ENCODE measurements at places on chromosomes 7 and 10. TPM values are rescaled to one million over a fixed set of nuclear protein-coding genes. Genes with fewer than 3 reads are reported as not detected.

DNA sequence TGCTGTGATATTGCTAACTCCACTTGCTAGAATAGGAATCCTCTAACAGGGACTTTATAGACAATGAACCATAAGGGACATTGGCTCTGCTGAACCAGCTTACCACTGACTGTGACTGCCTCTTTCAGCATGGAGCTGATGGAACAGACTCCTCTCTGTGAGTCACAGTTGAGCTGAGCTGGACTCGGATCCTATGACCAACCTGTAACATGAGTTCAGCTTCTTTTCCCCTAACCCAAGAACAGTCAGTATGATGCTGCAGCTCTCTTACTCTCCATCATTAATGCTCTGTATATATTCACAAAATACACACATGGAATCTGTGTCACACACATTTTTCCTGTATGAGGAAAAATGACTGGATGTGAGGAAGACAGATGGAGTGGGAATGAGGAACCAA lies 177.9 kb upstream of the BET1 start:
- DNase-seq = peak; percentile 18

DNA sequence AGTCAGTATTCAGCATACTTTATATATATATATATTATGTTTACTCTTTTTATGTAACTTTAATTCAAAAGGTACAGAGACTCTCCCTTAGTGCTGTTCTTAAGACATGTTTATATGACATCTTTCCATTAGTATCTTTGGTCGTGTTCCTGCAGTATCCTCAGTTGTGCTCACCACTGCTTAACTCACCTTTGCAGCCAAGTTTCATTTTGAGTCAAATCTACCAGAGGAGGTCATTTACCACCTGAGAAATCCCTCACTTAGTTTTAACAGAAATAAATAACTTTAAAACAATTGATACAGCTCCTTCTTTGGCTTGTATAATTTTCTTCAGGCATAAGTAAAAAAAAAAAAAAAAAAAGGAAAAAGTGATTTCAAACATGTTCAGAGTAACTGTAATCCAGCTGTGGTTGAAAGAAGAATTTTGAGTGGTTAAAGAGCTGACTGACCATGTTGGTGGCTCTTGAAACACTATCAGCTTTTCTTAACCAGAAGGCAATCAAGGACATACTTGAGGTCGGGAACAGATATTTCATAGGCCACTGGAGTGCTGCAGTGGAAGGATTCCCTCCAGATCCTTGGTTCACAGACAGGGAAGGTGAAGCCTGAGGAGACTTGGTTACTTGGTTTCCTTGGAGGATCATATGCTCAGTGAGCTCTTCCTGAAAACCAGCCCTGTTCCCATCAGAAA lies 116.8 kb downstream of the AUTS2 start:
- DNase-seq = no peak

- DNase-seq = no peak
These were observed 34.1 kb upstream of the KNDC1 start for GRCh38 chr10:133125901-133126300.

The PCDH15 gene
- not detected for total RNA-seq

The GPER1 gene
- total RNA-seq = 2.0 TPM

All from HT-29 (cell line).